ENCODE measurements at places on chromosomes 1 and 21.

- no peak for DNase-seq
Measured at GRCh38 chr1:202349206-202349928, 868 bp downstream of the PPP1R12B start.

- no peak for DNase-seq
Measured at GRCh38 chr1:217274927-217275654, 355.8 kb downstream of the GPATCH2 start.

DNA sequence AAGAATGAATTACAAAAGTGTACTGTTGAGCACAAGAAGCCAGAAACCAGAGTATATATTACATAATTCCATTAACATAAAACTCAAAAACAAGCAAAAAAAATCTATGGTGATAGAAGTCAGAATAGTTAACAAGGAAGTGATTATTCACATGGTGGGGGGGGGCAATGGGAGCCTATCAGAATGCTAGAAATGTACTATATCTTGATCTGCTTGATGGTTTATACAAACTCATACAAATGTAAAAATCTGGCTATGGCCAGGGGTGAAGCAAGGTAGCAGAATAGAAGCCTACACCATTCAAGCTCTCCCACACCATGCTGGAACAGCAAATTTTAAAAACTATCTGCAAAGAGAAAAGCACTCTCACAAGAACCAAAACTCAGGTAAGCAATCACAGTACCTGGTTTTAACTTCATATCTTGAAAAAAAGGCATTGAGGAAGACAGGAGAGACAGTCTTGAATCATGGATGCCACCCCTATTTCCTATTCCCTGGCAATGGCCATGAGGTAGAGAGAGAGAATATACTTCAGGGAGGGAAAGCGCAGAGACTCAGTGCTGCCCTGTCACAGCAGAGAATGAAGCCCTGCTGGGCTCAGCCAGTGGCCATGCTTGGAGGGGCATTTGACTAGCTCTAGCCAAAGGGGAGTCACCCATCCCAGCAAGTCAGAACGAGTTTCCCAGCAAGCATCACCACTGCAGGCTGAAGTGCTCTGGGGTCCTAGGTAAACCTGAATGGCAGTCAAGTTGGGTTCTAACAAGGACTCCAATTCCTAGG, 73.8 kb downstream of the CDC42BPA start:
- no peak for DNase-seq

DNA sequence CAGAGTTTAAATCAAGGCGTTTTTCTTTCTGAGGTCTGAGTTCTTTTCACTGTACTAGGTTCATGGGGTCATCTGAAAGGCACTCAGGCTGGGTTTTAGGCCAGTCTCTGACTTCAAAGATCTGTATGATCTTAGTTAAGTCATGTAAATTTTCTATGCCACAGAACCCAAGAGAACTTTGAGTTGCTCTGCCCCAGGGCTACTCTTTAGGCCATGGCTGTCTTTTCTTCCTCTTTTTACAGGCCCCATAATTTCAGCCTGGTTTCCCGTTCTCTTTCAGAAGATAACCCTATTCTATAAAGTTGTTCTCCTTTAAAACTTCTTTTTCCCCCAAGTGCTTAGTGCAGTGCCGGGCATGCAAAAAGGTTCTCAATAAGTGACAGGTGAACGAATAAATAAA, 26.1 kb downstream of the METTL13 start:
- DNase-seq: no peak

DNA sequence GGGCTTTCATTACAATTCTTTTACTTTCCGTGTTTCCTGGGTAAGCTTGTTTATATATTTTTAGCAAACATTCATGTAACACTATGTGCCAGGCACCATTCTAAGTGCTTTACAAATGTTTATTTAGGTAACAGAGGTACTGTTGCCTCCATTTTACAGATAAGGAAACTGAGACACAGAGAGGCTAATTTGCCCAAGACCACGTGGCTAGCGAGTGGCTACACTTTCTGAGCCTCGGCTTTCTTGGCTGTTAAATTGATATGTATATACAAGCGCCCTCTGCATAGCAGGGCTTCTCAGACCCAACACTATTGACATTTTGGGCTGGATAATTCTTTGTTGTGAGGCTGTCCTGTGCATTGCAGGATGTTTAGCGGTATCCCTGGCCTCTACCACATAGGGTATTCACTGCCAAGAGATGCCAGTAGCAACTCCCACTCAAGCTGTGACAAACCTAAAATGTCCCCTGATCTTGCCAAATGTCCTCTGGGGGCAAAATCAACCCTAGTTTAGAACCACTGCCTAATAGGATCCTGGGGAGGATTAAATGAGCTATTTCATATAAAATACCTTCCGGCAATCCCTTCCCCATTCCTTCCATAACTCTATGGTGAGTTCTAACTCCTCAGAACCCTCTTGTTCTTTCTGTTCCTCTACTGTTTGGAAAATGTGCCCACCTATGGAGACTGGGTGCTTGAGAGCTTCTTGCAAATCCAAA, 17.2 kb upstream of the ID3 start:
- no peak for DNase-seq

- DNase-seq: no peak
Measured at GRCh38 chr1:24379733-24380315, 33.8 kb downstream of the STPG1 start.

GRCh38 chr1:157004806-157005205, 40.7 kb downstream of the ARHGEF11 start:
- DNase-seq: no peak

DNA sequence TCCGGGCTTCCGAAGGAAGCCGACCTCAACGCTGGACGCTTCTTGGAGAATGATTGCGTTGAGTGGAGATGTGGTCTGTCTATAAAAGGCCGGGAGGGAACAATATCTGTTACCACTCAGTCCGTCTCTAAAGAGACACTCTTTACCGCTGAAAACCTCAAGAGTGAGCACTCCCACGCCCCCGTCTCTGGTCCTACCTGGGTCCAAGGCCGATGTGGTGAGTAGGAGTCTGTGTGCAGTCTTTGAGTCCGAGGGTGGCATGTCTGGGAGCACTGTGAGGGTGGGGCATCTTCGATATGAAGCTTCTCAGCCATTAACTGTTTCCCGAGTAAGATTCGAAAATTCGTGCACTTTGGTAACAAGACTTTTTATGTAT, 576 bp downstream of the ZFP69 start:
- DNase-seq: peak; percentile 46

- no peak for DNase-seq
Measured at GRCh38 chr1:160363010-160363409, 3.9 kb upstream of the NHLH1 start.

All from activated T-cell treated with anti-CD3 and anti-CD28 coated beads, Interleukin-2, amount 50 U/mL, for 48 hours (primary cell).